ENCODE measurements at places on chromosomes 12 and 14.

- DNase-seq: peak; percentile 78
These were observed 102.8 kb downstream of the SLC16A7 start for GRCh38 chr12:59698600-59698999.

DNA sequence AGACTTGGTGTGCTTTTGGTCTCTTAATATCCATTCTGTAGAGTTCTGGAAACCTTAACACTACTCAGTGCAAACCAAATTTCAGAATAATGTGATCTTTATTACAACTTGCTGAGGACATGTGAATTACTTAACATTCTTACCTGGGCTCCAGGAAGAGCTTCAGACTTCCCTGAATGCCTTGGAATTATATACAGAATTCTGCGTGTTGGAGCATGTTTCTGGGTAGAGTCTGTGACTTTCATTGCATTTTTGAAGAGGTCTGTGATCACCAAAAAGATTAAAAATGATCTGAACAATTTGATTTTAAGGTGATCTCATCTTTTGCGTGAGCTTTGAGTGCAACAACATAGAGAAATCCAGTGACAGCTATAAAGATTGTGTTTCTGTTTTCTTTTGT lies 35.4 kb downstream of the ZDHHC17 start:
- no peak for DNase-seq

DNA sequence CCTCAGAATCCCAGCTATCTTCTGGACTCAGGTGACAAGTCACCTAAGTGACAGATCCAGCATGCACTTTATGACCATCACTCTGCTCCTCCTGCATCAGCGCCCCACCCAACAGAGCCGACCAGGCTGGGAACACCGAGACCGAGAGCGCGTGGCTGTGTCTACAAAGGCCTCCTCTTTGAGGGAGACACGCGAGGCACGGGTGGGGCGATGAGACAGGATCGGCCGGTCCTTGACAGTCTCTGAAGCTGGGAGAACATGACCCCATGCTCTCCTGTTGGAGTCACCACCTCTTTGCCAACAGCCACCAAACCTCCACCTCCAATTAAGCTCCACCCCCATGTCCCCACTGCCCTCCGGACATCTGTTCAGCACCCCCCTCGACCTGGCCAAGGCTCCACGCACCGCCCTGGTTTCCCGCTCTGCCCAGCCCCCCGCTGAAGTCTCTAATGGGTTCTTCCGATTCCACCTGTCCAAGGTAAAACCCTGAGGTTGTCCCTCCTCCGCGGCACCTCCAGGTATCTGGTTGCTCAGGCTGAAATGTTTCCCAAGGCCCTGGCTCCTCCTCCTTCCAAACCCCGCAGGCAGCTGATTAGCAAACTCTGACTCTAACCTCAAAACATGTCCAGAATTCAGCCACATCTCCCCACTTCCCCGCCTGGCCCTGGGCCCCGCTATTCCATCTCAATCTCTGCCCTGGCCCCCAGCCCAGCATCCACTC lies 31.5 kb downstream of the HSP90AA1 start:
- DNase-seq: peak; percentile 17

DNA sequence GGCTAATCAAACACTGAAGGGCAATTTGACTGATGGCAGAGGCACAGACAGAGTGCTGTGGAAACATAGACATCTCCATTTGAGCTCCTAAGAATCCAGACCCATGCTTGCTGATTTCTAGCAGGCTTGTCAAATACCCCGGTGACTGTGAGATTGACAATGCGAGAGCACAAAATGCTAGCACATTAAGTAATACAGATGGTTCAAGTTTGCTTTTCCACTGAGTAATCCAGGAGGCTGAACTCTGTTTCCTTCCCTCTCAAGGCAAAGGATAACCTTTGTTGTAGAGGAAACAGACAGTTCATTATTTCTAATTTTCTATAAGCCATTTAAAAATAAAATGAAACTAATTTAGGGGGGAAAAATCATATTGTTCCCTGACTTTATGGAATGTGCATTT lies 256.5 kb upstream of the CRY1 start:
- no peak for DNase-seq

GRCh38 chr12:100404769-100405407 lies 48.0 kb downstream of the SLC17A8 start:
- DNase-seq: peak; percentile 1

- DNase-seq: no peak
These were observed 579 bp upstream of the HOXC8 start for GRCh38 chr12:54008260-54008552.

GRCh38 chr12:11652351-11653040 lies 3.0 kb downstream of the ETV6 start:
- DNase-seq: no peak

DNA sequence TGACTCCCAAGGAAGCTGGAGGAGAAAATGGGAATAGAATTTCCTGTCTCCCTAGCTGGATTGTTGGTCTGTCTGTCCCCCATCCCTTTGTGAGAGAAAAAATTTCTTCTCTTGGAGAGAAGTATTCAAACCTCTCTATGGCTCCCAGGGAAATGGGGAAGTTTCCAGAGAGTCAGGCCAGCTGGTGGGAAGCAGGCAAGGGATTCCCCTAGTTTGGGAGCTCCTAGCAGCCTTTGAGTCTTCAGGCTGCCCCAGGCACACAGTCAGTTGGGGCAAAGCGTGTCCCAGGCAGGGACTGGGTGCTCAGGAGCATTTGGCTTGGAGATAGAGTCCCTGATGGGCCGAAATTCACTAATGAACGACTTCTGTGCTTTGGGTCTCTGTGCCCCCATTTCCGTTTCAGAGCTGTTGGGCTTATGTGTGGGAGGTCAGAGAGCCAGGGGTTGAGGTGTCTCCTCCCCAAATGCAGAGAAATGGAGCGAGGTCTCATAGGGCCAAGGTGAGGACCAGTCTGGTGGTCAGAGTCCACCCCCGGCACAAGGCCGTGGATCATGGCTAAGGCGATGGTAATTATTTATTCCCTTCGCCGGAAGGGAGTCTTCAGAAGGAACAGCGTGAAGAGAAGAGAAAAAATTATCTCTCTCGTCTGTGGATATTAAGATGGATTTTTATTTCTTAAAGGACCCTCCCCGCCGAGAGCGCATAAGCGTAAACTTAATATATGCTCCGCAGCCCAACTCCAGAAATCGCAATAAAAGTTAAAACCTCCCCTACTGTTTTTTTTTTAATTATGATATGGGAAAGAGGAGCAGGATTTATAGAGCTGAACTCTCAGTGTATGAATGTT lies 6.6 kb upstream of the HOXC9 start:
- DNase-seq: no peak

DNA sequence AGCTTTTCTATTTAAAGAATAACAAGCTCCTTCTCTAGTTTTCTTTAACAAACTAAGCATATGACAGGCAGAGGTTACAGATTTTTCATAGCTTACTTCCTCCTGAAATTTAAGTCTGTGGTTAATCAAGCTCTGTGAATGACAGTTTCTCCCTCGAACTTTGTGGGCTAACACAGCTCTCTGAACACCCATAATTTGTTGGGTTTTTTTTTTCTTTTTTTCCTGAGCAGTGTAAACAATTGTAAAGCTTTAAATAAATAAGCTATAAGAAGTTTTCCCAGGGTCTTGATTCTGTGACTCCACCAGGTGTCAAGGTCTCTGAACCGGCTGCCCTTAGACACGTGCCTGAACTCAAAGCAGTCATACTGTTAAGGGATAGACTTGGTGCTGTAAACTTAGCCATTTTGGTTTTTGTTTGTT lies 128.1 kb upstream of the AMIGO2 start:
- DNase-seq: no peak

Data from AG09309 (cell line).